ENCODE measurements at places on chromosomes 13 and 19. TPM values are rescaled to one million over a fixed set of nuclear protein-coding genes. Genes with fewer than 3 reads are reported as not detected.
A peak's percentile ranks its signal among the peaks of the same experiment; 100 is the strongest.

- no peak for DNase-seq
- no peaks in the 10 kb centered on the region for H3K36me3 ChIP-seq
- no peak overlapping the region for H3K4me3 ChIP-seq
- H3K27ac ChIP-seq: peak overlapping the region; percentile 31
- no peaks in the 10 kb centered on the region for H3K27me3 ChIP-seq
Observed at GRCh38 chr13:85528491-85529217, 270.6 kb downstream of the SLITRK6 start.

DNA sequence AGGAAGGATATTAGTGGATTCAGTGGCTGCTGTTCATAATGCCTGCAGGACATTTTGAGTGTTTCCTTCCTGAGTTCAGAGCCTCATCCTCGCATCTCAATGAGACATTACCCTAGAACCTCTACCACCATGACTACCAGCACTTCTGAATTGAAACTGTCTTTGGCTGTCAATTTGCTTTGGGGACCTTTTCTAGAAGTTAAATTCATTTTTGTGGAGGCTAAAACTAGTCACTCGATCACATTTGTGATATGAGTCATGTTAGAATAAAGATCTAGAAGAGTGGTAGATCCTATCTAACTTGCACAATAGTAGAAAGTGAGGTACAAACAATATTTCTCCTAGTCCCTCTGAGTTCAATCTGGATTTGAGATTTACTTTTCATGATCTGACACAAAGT, 124.9 kb downstream of the KCNRG start:
- H3K36me3 ChIP-seq: no peaks in the 10 kb centered on the region
- no peak overlapping the region for H3K27ac ChIP-seq
- H3K4me3 ChIP-seq: no peak overlapping the region
- no peak for DNase-seq

DNA sequence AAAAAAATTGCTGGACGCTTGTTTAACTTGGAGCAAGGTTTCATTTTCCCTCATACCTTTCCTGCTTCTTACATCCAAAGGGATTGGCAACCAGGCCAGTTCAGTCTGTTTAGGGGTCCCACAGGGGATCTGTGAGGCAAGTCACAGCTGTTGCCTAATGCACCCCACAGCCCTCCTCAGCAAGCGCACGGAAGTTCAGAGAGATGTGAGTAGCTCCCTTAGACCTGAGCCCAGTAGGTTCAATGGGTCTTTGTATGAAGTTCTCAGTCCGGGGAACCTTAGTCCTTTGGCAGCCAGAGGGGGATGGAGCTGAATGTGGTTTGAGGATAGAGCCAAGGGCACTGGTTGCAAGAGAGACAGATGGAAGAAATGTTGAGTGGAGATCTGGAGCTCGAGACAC, 13.0 kb downstream of the SAMD4B start:
- DNase-seq: no peak
- no peak overlapping the region for H3K4me3 ChIP-seq
- no peaks in the 10 kb centered on the region for H3K27me3 ChIP-seq
- H3K27ac ChIP-seq: no peak overlapping the region

DNA sequence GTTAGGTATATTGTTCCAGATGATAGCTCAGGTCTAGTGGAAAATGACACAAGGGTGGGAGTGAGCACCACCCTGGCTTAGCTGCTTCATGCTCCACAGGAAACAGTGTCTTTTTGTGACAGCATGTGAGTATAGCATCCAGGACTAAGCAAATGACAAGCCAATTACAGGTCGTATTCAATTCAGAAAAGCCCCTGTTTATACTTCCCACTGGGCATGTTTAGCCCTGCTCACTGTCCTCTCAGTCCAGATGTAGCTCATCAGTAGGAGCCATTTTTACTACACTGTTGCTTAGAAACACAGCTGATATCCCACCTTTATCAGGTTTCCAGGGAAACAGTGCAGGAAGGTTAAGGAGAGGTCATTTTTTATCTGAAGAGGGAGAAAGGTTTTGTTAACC, 8.0 kb downstream of the ABHD13 start:
- H3K4me1 ChIP-seq: peaks cover 36% of the 10 kb centered on the region
- no peak overlapping the region for H3K4me3 ChIP-seq
- DNase-seq: no peak
- H3K27me3 ChIP-seq: no peaks in the 10 kb centered on the region
- peak overlapping the region; percentile 71 for H3K27ac ChIP-seq
- peaks cover 9% of the 10 kb centered on the region for H3K36me3 ChIP-seq

DNA sequence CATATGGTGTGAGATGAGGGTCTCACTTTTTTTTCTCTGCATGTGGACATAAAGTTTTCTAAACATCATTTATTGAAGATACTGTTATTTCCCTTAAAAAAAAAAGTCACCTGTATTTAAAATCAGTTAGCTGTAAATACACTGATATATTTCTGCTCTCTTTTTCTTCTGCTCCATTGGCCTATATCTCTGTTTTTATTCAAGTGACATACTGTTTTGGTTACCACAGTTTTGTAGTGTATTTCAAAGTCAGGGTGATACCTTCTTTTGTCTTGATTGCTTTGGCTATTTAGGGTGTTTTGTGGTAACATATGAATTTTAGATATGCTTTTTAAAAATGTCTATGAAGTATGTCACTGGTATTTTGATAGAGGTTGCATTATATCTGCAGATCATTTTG, 15.8 kb upstream of the ZNF431 start:
- peaks cover 37% of the 10 kb centered on the region for H3K4me1 ChIP-seq
- no peak overlapping the region for H3K27ac ChIP-seq
- DNase-seq: no peak

DNA sequence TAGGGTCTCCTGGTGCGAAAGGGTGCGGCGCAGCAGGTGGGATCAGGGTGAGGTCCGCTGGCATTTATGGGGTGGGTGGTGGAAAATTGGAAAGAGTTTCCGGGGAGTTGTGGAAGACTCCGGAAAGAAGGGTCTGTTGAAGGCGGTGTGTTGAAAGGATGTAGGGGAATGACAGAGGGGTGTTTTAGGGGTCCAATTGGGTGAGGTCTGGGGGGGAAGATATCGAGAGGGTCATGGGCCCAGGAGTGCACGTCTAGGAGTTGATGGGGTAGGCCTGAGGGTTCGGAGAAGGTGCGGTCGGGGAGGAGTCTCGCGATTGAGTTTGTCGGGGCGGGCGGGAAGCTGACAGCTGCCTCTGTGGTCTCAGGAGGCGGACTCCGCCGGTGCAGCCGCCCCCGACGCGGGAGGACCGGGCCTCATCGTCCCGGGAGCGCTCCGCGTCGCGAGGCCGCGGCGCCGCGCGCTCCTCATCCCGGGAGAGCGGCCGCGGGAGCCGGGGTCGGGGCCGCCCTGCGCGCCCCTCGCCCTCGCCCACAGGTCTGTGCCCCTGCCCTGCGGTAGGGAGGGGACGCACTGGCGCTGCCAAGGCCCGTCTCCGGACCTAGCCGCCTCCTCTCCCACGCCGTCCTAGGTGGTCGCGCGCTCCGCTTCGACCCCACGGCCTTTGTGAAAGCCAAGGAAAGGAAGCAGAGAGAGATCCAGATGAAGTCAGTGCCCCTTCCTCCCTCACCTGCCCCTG, 7.0 kb downstream of the PGLYRP1 start:
- H3K4me1 ChIP-seq: peaks cover 17% of the 10 kb centered on the region
- H3K4me3 ChIP-seq: peak overlapping the region; percentile 75
- H3K27me3 ChIP-seq: peaks cover 36% of the 10 kb centered on the region

GRCh38 chr13:73136776-73137175, 78.0 kb downstream of the KLF5 start:
- H3K27me3 ChIP-seq: no peaks in the 10 kb centered on the region
- H3K4me1 ChIP-seq: peaks cover 25% of the 10 kb centered on the region
- peak overlapping the region; percentile 18 for H3K27ac ChIP-seq

GRCh38 chr13:90382425-90382824, 965.1 kb upstream of the MIR17HG start:
- H3K27me3 ChIP-seq: no peaks in the 10 kb centered on the region
- no peaks in the 10 kb centered on the region for H3K36me3 ChIP-seq
- H3K4me3 ChIP-seq: no peak overlapping the region
- H3K27ac ChIP-seq: no peak overlapping the region
- peaks cover 2% of the 10 kb centered on the region for H3K4me1 ChIP-seq
- no peak for DNase-seq

DNA sequence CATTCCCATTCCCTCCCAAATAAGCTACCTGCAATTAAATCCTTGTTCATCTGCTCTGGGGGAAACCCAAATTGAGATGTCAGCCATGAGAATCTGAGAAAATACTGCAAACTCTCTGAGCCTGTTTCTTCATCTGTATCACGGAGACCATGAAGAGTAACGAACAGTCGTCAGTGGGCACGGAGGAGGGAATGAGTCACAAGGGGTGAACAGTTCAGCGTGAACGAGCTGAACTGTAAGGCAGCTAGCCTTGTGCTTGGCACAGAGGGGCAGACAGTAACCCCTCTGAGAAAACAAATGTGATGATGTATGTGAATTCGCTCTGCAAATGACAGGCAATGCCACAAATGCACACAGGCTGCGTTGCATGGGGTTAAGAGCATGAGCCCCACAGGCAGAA, 288.7 kb downstream of the FOXO1 start:
- no peak overlapping the region for H3K27ac ChIP-seq
- H3K27me3 ChIP-seq: no peaks in the 10 kb centered on the region
- no peak for DNase-seq
- no peak overlapping the region for H3K4me3 ChIP-seq
- H3K36me3 ChIP-seq: no peaks in the 10 kb centered on the region
- peaks cover 22% of the 10 kb centered on the region for H3K4me1 ChIP-seq

DNA sequence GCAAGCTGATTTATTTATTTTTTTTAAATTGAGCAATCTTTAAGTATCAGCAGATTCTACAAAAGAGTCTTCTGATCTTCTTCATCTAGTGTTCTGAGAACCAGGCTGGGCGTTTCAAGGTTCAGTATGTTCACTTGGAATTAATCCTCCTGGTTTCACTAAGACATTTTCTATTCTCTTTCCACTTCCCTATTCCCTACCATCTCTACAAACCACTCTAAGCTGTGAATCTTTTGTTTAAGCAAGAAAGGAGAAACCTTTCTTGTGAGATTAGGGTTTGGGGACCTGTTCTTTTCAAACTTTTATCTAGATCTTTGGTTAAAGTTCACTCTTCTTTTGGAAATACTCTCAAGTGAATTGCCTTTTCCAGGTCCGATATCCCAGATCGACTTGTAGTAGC, 59.3 kb downstream of the URI1 start:
- no peak overlapping the region for H3K4me3 ChIP-seq
- H3K27ac ChIP-seq: no peak overlapping the region
- H3K4me1 ChIP-seq: peaks cover 34% of the 10 kb centered on the region
- H3K27me3 ChIP-seq: no peaks in the 10 kb centered on the region
- H3K36me3 ChIP-seq: peaks cover 58% of the 10 kb centered on the region

Gene GJB6
- total RNA-seq: 28.6 TPM

DNA sequence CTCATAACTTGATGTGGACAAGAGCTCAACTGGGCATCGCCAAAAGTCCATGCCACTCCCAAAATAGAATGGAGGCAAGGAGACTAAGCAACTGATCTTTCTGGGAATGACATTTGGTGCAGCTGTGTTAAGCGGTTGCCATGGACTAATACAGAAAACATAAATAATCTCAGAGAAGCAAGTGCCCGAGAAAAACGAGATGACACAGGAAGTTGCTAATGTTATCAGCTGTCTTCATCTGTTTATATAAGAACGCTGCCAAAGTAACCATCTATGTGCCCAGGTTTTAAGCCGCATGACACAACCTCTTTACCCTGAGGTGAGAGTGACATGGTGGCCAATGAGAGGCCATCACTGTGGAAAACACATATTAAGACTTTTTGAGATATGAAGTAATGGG, 54.9 kb upstream of the SACS start:
- no peak overlapping the region for H3K4me3 ChIP-seq
- peaks cover 4% of the 10 kb centered on the region for H3K36me3 ChIP-seq
- H3K27ac ChIP-seq: no peak overlapping the region
- DNase-seq: no peak

Gene EDNRB
- 3.0 TPM for total RNA-seq

DNA sequence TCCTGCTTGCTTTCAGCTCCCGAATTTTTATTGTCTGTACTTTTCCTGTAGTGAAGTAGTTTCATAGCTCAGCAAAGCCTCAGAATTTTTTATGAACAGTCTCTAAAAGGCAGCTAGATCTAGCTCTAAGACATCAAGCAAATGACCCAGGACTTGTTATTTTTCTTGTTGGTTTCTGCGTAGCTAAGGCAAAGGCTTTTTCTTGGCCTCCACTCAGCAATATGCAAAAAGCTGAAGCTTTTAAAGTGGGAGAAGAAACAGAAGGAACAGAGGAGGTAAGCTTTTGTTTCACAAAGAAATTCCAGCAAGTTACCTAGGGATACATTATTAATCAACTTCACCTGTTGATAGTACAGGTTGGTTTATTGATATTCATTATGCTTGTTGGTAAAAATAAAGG, 235.9 kb downstream of the PCDH20 start:
- H3K27me3 ChIP-seq: no peaks in the 10 kb centered on the region
- peak overlapping the region; percentile 0 for H3K27ac ChIP-seq
- H3K4me3 ChIP-seq: no peak overlapping the region

Gene RNF113B
- total RNA-seq: not detected

Gene SKA3
- total RNA-seq: 13.7 TPM

DNA sequence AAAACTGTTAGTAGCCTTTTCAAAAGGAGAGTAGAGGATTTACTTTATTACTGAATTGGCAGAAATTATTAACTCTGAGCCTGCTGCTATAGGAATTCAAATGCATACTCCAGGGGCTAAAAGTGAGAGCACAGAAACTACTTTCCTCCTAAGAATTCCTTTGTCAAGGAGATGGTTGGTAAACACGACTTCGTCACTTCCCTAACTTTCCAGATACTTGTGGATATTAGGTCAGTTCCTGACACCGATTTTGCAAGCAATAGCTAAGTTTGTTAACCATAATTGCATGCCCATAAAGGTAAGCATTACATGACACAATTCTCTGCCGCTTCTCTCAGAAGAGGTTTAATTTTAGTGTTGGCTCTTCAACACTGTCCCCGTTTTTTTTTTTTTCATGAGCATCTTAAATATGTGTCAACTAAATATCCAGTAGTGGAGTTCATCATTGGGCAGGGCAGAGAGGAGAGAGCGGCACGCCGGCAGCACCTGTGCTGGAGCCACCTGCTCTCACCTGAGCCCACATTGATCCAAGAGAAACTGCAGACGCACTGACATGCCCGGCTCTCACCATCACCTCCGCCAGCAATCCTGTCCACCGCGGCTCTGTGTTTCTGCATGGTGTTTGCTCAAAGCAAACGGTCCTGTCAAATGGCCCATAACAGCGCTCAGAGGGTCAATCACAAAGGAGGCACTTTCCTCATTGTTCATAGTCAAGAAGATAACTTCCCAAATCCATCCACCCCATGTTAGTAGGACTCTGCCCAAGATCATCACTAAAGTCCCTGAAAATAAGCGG, 2.6 kb downstream of the MED26 start:
- peaks cover 26% of the 10 kb centered on the region for H3K4me1 ChIP-seq
- H3K4me3 ChIP-seq: peak overlapping the region; percentile 96
- no peaks in the 10 kb centered on the region for H3K27me3 ChIP-seq
- H3K36me3 ChIP-seq: no peaks in the 10 kb centered on the region
- no peak for DNase-seq

DNA sequence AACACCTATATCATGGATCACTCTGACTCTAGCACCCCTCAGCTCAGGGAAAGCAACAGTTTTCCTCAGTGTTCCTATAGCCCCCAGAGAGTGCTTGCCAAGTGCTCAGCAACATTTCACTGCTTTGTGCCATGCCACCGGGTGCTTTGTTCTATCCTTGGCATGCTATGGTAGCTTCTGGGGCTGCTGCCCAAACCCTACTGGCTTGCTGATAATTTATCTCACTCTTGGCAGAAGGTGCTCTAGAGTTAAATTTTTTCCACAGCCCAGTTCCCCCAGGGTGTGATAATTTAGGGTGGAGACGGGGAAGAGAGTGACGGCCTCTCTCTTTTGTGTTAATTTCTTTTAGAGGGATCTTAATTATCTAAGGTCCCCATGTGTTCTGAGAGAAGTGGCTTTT, 12.6 kb upstream of the CSNK1A1L start:
- no peaks in the 10 kb centered on the region for H3K36me3 ChIP-seq
- H3K27me3 ChIP-seq: no peaks in the 10 kb centered on the region
- H3K27ac ChIP-seq: peak overlapping the region; percentile 7

Gene DAND5
- total RNA-seq: 0.16 TPM
